ENCODE measurements at places on chromosomes 5 and 9.

- no peak for DNase-seq
Observed at GRCh38 chr5:35430381-35431162, 187.1 kb upstream of the SPEF2 start.

- no peak for DNase-seq
Observed at GRCh38 chr9:3495855-3496254, 29.9 kb downstream of the RFX3 start.

GRCh38 chr5:116037236-116037822 is 5.1 kb downstream of the ARL14EPL start:
- peak; percentile 24 for DNase-seq

DNA sequence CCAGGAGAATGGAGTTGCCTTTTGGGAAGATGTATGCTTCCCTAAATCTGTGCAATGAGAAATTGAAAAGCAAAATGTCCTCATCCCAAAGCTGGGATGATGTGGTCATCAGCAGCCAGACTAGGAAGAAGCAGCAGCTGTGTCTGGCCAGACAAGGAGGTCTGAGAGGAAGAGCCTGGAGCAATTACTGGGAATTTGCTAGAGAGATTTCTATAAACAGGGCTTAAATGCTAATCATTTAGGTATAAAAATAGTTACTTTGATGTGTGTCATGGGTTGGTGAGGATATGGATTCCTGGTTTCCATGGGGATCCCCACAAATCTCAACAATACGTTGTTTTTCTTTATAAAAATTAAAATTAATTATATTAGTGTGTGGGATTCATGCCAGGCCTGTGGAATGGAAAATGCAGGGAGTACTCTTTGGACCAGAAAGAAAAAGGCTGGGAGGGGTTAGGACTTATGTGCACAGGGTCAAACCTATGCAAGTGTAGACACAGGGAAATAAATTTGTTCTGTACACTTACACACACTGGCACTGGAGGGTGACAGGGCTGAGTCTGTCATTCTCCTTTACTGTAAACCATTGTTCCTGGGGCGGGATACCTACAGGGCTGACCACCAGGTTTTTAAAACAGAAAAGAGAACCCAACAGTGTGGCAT is 58.7 kb upstream of the TRPC7 start:
- DNase-seq = no peak

DNA sequence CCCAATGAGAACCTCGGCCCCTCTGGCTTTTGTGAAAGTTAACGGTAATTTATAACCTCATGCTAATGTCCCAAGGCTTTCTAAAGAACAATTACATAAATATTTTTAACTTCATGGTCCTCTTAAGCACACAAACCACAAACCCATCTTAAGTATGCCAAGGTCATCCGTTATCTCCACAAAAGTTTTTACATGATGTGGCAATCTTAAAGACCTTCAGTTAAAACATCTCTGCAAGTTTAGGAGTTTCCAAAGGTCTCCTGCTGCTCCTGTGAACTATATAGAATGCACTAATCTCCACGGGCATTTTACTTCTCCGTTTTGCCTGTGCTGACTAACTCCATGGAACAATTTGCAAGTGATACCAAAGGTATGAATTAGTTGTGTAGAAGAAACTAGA is 228.2 kb downstream of the TLE1 start:
- no peak for DNase-seq

- DNase-seq = no peak
Observed at GRCh38 chr9:101477214-101477613, 41.6 kb upstream of the ALDOB start.

GRCh38 chr9:114433086-114433485 is 45.3 kb upstream of the AKNA start:
- DNase-seq = no peak

DNA sequence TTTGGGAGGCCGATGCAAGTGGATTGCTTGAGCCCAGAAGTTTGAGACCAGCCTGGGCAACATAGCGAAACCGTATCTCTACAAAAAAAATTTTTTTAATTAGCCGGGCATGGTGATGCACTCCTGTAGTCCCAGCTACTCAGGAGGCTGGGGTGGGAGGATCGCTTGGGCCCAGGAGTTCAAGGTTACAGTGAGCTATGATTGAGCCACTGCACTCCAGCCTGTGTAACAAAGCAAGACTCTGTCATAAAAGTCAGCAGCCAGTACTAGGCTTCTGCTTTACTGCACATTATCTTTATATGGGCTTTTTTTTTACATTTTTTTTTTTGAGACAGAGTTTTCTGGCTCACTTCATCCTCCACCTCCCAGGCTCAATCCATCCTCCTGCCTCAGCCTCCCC is 9.4 kb upstream of the HAVCR1 start:
- DNase-seq = no peak

GRCh38 chr9:125851979-125852378 is 104.8 kb downstream of the PBX3 start:
- DNase-seq = no peak

GRCh38 chr5:10595672-10596309 is 31.9 kb downstream of the ANKRD33B start:
- DNase-seq = peak; percentile 89

DNA sequence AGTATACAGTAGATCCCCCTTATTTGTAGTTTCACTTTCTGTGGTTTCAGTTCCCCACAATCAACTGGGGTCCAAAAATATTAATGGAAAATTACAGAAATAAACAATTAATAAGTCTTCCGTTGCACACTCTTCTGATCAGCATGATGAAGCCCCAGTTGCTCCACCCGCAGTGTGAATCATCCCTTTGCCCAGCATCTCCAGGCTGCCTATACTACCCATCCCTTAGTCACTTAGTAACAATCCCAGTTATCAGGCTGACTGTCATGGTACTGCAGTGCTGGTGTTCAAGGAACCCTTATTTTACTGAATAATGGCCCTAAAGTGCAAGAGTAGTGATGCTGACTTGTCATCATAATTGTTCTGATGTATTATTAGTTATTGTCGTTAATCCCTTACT is 28.9 kb downstream of the SHC3 start:
- peak; percentile 82 for DNase-seq

- DNase-seq = peak; percentile 14
Observed at GRCh38 chr9:122276096-122276495, 11.4 kb downstream of the MRRF start.

GRCh38 chr9:114426046-114426948 is 38.5 kb upstream of the AKNA start:
- DNase-seq = no peak

DNA sequence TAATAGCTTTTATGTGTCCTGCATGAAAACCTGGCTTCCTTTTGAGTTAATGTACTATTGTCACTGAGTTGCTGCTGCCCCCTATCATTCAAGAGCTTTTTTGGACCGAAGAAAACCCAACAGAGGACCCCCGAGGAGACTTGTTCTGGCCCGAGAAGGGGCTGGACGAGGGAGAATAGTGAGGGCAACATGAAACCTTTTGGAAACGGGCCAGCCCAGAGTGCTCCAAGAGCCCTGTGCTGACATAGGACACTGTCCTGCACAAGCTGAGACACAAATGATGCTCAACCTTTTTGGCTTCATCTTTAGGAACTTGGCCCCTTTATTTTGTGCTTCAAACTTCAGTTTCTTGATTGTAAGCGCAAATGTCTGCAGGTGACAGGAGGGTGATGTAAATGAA is 4.0 kb upstream of the GADD45G start:
- no peak for DNase-seq

DNA sequence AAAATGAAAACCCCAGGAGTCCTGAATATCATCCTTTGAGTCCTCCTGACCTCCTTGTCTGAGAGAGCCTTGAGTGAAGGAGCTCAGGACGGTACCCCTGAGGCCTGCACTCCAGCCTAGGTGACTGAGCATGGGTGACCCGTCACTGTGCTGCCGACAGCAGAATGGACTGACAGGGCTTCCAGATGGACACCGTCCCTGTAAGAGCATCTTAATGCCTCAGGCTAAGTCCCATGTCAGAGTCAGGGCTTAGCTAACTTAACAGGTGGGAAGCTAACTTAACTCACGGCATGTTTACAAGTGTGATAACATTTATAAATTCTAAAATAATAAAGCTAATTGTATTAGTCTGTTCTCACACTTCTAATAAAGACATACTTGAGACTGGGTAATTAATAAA is 68.3 kb downstream of the IL6ST start:
- no peak for DNase-seq

DNA sequence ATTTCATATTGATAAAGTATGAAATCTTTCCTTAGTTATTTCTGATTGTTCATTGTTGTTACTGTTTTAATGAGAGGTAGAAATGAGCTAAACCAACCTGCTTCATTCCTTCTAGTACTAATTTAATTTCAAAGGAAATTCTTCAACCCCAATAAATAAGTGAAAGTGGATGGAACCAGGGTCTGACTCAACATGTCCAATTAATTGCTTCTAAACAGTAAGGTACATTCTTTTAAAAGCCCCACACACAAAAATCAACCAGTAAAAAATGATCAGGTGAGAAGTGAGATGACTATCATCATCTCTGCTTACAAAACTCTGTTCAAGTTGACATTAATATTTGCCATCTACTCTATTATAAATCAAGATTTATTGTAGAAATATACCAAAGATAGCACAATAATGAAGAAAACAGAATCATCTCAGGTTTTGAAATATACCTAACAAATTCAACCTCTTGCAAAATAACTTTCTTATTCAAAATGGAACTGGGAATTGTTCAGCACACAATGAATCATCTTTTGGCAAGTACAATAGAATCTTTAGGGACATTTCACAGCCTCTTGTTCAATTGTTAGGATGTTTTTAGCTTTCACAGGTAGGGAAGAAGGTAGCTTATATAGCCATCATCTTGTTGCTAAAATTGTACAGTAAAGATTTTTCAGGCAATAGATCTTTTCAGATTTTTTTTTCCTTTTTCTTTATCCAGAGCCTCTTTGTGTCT is 114.5 kb downstream of the RPS23 start:
- peak; percentile 55 for DNase-seq

DNA sequence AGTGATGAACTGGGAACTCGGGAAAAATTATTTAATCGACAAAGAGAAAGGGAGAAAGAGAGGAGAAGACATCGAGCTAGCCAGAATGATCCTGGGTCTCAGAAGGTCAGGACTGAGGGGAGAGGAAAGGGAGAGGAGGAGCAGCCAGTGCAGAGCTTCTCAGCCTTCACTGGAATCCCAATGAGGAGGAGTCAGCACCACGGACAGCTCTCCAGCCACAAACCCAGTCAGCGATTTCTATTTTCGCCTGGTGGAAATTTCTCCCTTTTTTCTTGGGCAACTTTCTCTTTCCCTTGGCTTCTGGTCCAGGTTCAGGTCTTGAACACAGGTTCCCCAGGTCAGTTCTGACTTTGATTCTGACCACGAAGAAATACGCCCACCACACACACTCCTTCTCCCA is 1.6 kb upstream of the BRINP1 start:
- DNase-seq = peak; percentile 31

DNA sequence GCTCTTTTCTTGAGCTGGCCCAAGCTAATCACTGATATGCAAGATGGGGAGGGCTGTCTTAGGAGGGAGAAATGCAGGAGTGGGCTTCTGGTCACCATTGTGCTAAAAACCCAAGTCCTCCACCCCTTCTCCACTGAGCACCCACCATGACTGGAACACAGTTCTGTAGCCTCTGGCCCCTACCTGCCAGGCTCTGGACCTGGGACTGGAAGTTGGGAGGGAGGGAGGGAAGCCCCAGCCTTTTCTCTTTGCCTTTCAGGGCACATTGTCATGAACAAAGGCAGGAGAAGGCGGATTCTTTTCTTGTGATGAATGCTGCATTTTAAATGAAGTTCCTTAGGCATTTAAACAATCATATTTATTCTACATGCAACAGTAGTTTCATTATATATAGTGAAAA is 559.1 kb upstream of the TRPC7 start:
- DNase-seq = no peak

- DNase-seq = no peak
Observed at GRCh38 chr9:99069075-99069474, 35.8 kb upstream of the TGFBR1 start.

- DNase-seq = peak; percentile 11
Observed at GRCh38 chr9:135098400-135099105, 11.1 kb downstream of the OLFM1 start.

- DNase-seq = no peak
Observed at GRCh38 chr5:26492906-26493459, 545.4 kb downstream of the CDH9 start.

- DNase-seq = no peak
Observed at GRCh38 chr5:147687118-147687517, 95.4 kb downstream of the JAKMIP2 start.

- DNase-seq = peak; percentile 97
Observed at GRCh38 chr5:173324115-173325001, 3.9 kb downstream of the STC2 start.

GRCh38 chr5:96196890-96197289 is 235.2 kb upstream of the ELL2 start:
- no peak for DNase-seq

DNA sequence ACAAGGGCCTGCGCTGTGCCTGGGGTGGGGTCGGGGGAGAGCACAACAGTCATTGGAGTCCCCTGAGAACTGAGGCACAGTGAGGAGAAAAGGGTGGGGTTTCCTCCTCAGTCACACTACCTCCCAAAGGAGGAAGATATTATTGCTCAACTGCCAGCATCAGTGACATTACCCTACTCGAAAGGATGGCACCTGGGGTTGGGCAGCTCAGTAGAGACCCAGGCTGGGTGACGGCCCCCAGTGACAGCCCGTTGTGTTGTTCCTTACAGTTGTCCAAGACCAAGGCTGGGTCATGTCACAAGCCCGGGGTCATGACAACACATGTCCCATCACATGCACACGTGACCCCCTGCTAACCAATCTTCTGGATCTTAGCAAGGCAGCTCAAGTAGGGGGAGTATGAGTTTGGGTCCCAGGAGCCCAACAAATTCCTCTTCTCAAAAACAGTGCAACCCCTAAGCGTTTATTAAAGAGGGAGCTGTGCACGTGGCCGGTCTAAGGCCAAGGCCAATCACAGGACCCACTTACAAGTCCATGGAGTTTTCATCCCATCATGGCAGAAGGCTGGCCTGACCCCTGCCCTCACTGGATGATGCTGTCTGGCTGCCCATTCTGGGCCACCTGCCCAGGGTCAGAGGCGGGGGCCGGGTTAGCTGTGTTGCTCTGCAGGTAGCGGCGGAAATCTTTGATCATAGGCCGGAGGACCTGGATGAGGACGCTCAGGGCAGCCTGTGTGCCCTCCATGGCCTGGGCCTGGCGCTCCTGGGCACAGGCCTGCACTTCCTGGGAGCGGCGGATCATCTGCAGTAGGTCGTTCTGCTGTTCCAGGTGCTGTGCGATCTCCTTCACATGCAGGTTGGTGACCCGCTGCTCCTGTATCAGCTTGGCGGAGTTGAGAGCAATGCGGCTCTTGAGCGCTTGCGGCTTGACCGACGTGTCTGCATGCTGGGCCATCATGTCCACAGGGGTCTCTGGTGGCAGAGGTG is 4.0 kb downstream of the NAIF1 start:
- no peak for DNase-seq

DNA sequence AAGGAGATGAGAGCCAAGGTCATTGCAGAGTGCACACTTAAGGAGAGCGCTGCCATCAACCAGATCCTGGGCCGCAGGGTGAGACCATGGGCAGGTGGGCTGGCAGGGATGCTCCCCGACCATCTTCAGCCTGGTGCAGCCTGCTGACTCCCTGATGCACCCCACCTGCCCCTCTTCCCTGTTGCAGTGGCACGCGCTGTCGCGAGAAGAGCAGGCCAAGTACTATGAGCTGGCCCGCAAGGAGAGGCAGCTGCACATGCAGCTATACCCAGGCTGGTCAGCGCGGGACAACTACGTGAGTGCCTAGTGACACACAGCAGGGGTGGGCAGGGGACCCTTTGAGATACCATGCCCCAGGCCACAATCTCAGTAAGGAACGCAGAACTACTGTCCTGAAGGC is 28.3 kb downstream of the TCF7 start:
- DNase-seq = no peak
